Right atrium auricular region (tissue), 2 donors: ENCODE measurements at places on chromosomes 1 and 21. TPM values are rescaled to one million over a fixed set of nuclear protein-coding genes. Genes with fewer than 3 reads are reported as not detected.

GRCh38 chr1:119984771-119985170 lies 84.7 kb downstream of the NOTCH2 start:
- no peaks in the 10 kb centered on the region for H3K36me3 ChIP-seq
- H3K27me3 ChIP-seq: no peaks in the 10 kb centered on the region
- DNase-seq: no peak
- H3K27ac ChIP-seq: no peak overlapping the region
- H3K4me3 ChIP-seq: no peak overlapping the region

- H3K27me3 ChIP-seq: no peaks in the 10 kb centered on the region
- H3K36me3 ChIP-seq: no peaks in the 10 kb centered on the region
- no peaks in the 10 kb centered on the region for H3K4me1 ChIP-seq
Measured at GRCh38 chr1:9538669-9539164, 548 bp upstream of the SLC25A33 start.

DNA sequence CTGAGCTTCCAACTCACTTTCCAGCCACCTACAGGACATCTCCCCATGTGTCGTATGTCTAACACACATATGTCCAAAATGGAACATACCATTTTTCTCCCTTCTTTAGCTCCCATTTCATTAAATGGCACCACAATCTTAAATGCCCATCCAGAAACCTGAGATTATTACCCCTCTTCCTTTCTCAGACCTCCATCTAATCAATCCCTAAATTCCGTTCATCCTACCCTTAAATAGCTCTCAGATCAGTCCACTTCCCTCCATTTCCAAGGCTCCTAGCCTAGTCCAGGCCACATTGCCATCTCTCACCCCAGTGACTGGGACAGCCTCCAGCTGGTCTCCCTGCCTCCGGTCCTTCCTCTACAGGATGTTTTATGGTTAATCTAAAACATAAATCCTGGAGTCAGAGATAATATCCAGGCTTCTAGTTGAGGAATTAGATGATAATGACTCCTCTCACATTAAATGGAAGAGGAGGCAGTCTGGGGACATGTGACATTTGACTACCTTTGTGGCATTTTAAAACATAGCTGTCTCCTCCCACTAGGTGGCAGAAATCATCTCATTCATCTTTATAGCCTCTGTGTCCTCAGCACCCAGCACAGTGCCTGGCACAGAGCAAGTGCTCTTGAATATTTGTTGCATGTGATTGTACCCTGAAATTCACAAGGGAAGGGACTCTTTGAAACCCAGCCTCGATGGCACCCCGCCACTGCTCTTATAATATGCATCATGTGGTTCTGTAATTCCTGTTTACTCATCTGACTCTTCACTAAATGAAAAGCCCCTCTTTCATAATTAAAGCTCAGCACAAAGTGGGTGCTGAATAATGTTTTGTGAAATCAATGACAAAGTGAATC lies 102.3 kb downstream of the TMEM53 start:
- DNase-seq: no peak
- no peaks in the 10 kb centered on the region for H3K27me3 ChIP-seq
- H3K4me1 ChIP-seq: no peaks in the 10 kb centered on the region

GRCh38 chr1:59504276-59504675 lies 207.4 kb downstream of the FGGY start:
- H3K27me3 ChIP-seq: no peaks in the 10 kb centered on the region
- H3K36me3 ChIP-seq: no peaks in the 10 kb centered on the region
- no peaks in the 10 kb centered on the region for H3K4me1 ChIP-seq
- no peak overlapping the region for H3K4me3 ChIP-seq
- no peak overlapping the region for H3K27ac ChIP-seq

DNA sequence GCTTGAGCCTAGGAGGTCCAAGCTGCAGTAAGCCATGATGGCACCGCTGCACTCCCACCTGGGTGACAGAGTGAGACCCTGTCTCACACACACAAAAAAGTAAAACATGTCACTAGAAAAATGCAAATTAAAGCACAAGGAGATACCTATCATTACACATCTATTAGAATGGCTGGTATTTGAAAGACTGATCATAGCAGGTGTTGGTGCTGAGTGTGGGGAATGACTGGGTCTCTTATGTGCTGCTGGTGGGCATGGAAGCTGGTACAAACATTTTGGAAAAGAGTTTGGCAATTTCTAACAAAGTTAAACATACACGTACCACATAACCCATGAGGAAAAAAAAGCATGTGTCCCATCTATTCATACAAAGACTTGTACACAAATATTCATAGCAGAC lies 142.1 kb upstream of the ZBTB40 start:
- H3K4me1 ChIP-seq: no peaks in the 10 kb centered on the region
- H3K36me3 ChIP-seq: no peaks in the 10 kb centered on the region
- H3K27me3 ChIP-seq: no peaks in the 10 kb centered on the region

- peak overlapping the region; percentile 36 for H3K4me3 ChIP-seq
- H3K4me1 ChIP-seq: no peaks in the 10 kb centered on the region
- H3K27ac ChIP-seq: peak overlapping the region; percentile 44
- DNase-seq: no peak
- no peaks in the 10 kb centered on the region for H3K36me3 ChIP-seq
Measured at GRCh38 chr21:37257511-37257966, 9.6 kb downstream of the VPS26C start.

DNA sequence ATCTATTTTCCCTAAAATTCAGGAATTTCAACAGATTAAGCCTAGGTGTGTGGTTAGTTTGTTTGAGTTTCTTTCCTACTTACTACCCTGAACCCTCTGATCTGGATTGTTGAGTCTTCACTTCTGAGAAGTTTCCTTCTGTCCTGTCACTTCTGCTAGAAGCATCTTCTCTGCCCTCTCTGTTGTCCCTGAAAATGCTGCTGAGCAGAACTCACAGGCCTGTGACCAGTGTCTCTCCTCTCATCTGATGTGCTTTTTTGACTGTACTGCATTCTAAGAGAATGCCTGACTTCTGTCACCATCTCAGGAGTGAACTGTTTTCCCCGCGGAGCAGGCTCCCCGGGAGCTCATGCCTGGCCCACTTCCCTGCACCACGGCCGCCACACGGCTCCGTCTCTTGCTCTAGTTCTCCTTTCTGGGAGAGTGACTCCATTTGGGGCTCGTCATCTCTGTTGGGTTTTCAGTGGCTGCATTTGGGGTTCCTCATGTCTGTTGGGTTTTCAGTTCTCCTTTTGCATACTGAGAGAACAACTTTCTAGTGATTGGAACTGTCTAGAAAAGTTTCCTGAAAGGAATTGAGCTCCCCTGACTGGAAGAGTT lies 77.9 kb downstream of the POFUT2 start:
- no peak overlapping the region for H3K4me3 ChIP-seq
- H3K27me3 ChIP-seq: no peaks in the 10 kb centered on the region
- peaks cover 30% of the 10 kb centered on the region for H3K36me3 ChIP-seq
- no peak for DNase-seq

GRCh38 chr1:61501971-61502916 lies 222.7 kb downstream of the TM2D1 start:
- no peaks in the 10 kb centered on the region for H3K4me1 ChIP-seq
- no peaks in the 10 kb centered on the region for H3K36me3 ChIP-seq
- H3K27me3 ChIP-seq: no peaks in the 10 kb centered on the region

DNA sequence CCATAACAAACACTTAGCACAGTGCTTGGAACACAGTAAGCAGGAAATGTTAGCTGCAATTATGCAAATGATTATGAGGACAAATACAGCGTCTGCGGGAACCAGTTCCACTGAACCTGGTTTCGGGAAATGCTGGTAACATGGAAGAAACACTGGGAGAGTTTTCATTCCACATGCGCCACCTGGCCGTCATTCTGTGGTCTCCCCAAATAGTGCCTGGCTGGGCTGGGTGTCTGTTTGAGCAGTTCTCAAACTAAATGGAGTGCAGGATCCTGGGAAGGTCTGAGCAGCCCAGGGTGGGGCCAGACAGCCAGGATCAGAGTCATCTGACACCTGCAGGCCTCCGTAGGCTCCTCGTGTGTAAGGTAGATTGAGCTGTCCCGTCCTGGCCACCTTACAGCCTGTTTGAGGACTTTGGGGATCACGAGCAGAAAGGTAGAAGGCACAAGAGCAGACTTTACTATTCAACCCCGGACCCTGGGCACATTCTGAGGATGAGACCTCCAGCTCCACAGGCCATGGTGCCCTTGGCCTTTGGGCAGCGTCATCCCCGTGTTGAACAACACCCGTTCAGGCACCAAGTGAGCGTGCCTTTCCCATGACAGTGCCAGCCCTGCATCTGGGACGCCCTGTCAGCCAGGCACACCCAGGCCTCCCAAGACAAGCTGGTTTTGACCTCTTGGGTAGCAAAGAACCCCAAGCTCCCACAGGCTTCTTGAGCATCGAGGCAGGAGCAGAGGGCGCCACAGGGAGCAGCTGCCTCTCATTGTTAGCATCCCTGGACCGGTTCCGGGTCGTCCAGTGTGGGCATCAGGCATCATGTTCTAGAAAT lies 101.9 kb downstream of the PRDM2 start:
- no peak overlapping the region for H3K4me3 ChIP-seq
- no peaks in the 10 kb centered on the region for H3K36me3 ChIP-seq
- no peaks in the 10 kb centered on the region for H3K27me3 ChIP-seq
- H3K4me1 ChIP-seq: peaks cover 16% of the 10 kb centered on the region
- no peak overlapping the region for H3K27ac ChIP-seq
- no peak for DNase-seq

- DNase-seq: no peak
- H3K4me1 ChIP-seq: no peaks in the 10 kb centered on the region
- no peak overlapping the region for H3K27ac ChIP-seq
- no peaks in the 10 kb centered on the region for H3K36me3 ChIP-seq
- H3K4me3 ChIP-seq: no peak overlapping the region
Measured at GRCh38 chr1:242842094-242842493, 317.6 kb upstream of the PLD5 start.

Gene HSD11B1
- total RNA-seq: 3.7 TPM

- H3K36me3 ChIP-seq: no peaks in the 10 kb centered on the region
- no peaks in the 10 kb centered on the region for H3K4me1 ChIP-seq
- no peaks in the 10 kb centered on the region for H3K27me3 ChIP-seq
- no peak for DNase-seq
- no peak overlapping the region for H3K4me3 ChIP-seq
Measured at GRCh38 chr1:217661407-217661806, 30.3 kb downstream of the SPATA17 start.

- no peaks in the 10 kb centered on the region for H3K27me3 ChIP-seq
- H3K36me3 ChIP-seq: no peaks in the 10 kb centered on the region
- H3K4me3 ChIP-seq: no peak overlapping the region
Measured at GRCh38 chr1:31735571-31735970, 28.6 kb downstream of the ADGRB2 start.

DNA sequence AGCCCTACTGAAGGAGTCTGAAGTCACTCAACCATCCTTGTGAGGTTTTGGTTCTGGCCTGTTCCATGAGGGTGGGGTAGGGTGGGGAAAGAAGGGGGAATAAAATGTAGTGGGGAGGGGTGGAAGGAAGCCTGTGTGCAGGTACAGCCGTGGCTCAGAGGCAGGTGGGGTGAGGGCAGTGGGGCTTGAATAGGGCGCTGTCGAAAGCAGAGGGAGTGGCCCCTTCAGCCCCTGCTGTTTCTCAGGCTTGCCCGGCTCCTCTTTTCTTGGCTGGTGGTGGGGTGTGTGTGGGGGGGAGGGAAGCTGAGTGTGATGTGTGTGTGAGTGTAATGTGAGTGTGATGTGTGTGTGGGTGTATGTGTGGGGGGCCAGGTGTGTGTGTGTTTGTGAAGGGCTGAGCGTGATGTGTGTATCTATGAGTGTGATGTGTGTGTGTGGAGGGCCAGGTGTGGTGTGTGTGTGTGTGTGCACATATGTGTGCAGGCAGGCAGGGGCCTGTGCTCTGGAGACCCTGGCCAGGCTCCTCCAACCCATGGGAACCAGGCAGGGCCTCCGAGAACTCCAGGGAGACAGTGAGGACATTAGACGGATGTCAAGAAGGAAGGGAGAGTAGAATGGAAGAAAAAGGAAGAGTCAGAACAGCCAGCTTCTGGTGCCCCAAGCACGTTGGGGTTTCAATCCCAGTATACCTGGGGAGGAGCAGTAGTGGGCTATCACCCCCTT lies 9.0 kb downstream of the SOX13 start:
- no peak overlapping the region for H3K4me3 ChIP-seq
- no peaks in the 10 kb centered on the region for H3K27me3 ChIP-seq
- H3K36me3 ChIP-seq: no peaks in the 10 kb centered on the region

DNA sequence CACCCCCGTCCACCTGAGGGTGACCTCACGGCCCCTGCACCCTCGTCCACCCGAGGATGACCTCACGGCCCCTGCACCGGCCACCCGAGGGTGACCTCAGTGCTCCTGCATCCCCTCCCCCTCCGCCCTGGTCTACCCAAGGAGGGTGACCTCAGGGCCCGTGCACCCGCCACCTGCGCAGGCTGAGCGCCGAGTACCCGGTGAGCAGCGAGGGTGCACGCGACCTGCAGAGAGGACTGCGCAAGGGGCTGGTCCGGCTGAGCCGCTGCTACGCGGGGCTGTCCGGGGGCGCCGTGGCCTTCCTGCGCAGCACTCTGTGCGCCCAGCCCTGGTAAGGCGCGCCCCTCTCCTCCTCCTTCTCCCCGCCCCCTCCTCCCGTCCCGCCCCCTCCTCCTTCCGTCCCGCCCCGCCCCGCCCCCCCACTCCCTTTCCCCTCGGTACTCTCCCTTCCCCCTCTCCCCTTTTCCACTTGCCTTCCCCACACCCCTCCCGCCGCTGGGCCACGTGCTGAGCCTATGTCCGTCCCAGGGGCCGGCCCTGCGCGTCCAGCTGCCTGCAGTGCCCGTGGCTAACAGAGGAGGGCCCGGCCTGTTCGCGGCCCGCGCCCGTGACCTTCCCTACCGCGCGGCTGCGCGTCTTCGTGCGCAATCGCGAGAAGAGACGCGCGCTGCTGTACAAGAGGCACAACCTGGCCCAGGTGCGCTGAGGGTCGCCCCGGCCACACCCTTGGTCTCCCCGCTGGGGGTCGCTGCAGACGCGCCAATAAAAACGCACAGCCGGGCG lies 28.4 kb downstream of the TRIM11 start:
- peaks cover 36% of the 10 kb centered on the region for H3K36me3 ChIP-seq
- H3K27me3 ChIP-seq: no peaks in the 10 kb centered on the region
- H3K4me1 ChIP-seq: peaks cover 42% of the 10 kb centered on the region
- H3K27ac ChIP-seq: peak overlapping the region; percentile 92
- peak; percentile 73 for DNase-seq

- H3K36me3 ChIP-seq: no peaks in the 10 kb centered on the region
- no peak overlapping the region for H3K4me3 ChIP-seq
- no peak overlapping the region for H3K27ac ChIP-seq
- no peaks in the 10 kb centered on the region for H3K27me3 ChIP-seq
Measured at GRCh38 chr1:180150982-180151381, 3.7 kb upstream of the QSOX1 start.

Gene TNFRSF1B
- 25.6 TPM for total RNA-seq

- H3K36me3 ChIP-seq: peaks cover 40% of the 10 kb centered on the region
- DNase-seq: no peak
- H3K27ac ChIP-seq: peak overlapping the region; percentile 96
- H3K27me3 ChIP-seq: no peaks in the 10 kb centered on the region
- no peaks in the 10 kb centered on the region for H3K4me1 ChIP-seq
Measured at GRCh38 chr1:28580722-28581530, 11.1 kb upstream of the RAB42 start.

Gene OR6K6
- total RNA-seq: not detected
